AG04450 (cell line): ENCODE measurements at places on chromosomes 5 and 9. TPM values are rescaled to one million over a fixed set of nuclear protein-coding genes. Genes with fewer than 3 reads are reported as not detected.

GRCh38 chr5:117590944-117591343 lies 1016.3 kb upstream of the SEMA6A start:
- no peak for DNase-seq

GRCh38 chr9:128053560-128053959 lies 13.6 kb downstream of the NAIF1 start:
- DNase-seq: no peak

Gene GABRB2
- not detected in 2 replicates for polyA plus RNA-seq

- DNase-seq: no peak
Measured at GRCh38 chr5:133397990-133398645, 214.2 kb downstream of the FSTL4 start.

- no peak for DNase-seq
Measured at GRCh38 chr5:150361301-150361700, 3.8 kb downstream of the TCOF1 start.

DNA sequence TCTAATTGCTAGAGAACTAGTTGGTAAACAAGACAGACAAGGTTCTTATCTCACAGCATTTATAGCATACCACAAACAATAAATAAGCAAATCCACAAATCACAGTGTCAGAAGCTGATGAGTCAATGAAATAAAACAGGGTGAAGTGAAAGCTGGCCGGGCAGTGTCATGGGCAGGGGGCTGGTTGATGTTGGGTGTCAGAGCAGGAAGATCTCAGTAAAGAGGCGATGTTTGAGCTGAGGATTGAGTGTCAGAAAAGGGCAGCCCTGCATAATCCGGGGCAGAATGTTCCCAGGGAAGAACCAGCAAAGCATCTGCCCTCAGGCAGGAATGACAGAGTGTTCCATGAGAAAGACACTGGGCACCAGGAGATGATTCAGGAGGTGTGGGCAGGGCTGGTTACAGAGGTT lies 183.4 kb downstream of the GOLPH3 start:
- no peak for DNase-seq

Gene FOXD4L4
- not detected in 2 replicates for polyA plus RNA-seq

- no peak for DNase-seq
Measured at GRCh38 chr9:110543631-110544051, 35.9 kb downstream of the SVEP1 start.

GRCh38 chr9:16418721-16419120 lies 451.7 kb downstream of the BNC2 start:
- DNase-seq: no peak

Gene TSLP
- polyA plus RNA-seq: 9.4 and 12.9 TPM in 2 replicates

- no peak for DNase-seq
Measured at GRCh38 chr5:68161156-68161555, 54.4 kb upstream of the PIK3R1 start.

GRCh38 chr9:4430432-4431261 lies 59.6 kb upstream of the SLC1A1 start:
- DNase-seq: no peak

DNA sequence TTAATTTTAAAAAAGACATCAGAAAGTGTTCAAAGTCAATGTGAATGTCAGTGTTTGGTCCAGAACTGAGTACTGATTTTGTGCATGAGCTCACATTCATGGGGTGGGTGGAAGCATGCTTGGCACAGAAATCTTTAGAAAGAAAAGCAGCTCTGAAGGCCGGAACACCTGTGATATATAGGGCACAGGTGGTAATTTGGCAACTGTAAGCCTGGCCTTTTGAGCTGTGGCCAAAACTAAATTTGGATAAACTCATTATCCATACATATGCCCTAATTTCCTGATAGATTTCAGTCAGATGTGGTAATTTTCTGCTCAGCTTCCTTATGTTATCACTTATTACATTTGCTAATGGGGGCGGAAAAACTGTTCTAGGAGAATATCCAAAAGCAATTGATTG lies 211.4 kb downstream of the HCN1 start:
- DNase-seq: no peak

Gene SHOC1
- polyA plus RNA-seq: 0.07 and 0.15 TPM in 2 replicates

- DNase-seq: no peak
Measured at GRCh38 chr5:165617491-165617890, 2112.1 kb downstream of the MAT2B start.

GRCh38 chr9:84394036-84394435 lies 53.5 kb upstream of the SLC28A3 start:
- DNase-seq: no peak

Gene SPATA24
- polyA plus RNA-seq: 3.5 and 3.9 TPM in 2 replicates

GRCh38 chr9:23926368-23926767 lies 100.3 kb upstream of the ELAVL2 start:
- no peak for DNase-seq
